ENCODE measurements at places on chromosomes 5 and 9.

GRCh38 chr5:170737591-170737990 lies 45.9 kb upstream of the GABRP start:
- no peak for DNase-seq

- DNase-seq, result no peak
These were observed 258.6 kb upstream of the CTNND2 start for GRCh38 chr5:12162863-12163262.

GRCh38 chr5:130043834-130044233 lies 139.6 kb downstream of the CHSY3 start:
- no peak for DNase-seq

DNA sequence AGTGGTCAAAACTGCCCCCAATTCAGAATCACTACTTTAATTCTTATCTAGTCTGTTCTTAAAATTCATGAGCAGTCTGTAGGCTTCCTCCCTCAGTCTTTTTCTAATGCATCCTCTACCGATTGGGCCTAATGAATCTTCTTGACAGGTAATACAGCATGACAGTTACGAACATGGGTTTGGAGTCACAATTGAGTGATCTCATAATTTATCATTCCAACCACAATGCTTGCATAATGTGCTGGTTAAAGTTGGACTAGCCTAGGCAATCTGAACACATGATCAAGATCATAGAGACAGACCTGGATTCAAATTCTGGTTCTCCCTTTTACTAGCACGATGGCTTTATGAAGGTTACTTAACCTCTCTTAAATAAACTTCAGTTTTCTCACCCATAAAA lies 33.1 kb upstream of the SETD9 start:
- no peak for DNase-seq

- no peak for DNase-seq
These were observed 12.0 kb upstream of the CDH6 start for GRCh38 chr5:31181376-31181987.

GRCh38 chr9:122118343-122119165 lies 25.4 kb upstream of the TTLL11 start:
- DNase-seq, result no peak
